Femur (tissue), 1 donor: ENCODE measurements at places on chromosomes 16 and 17.

- no peak for DNase-seq
These were observed 6.9 kb downstream of the C17orf67 start for GRCh38 chr17:56826611-56827414.

DNA sequence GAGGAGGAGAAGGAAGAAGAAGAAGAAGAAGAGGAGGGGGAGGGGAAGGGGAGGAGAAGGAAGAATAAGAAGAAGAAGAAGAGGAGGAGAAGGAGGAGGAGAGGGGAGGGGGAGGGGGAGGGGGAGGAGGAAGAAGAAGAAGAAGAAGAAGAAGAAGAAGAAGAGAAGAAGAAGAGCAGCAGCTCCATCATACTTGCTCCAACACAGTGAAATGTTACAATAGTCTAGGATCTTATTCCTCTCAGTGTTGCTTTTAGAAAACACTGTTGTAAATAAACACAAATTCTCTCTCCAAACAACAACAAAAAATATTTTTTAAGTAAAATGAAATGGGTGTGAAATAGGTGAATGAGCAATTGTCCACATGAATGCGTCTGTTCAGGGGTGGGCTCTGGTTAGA lies 126.6 kb upstream of the KCNJ16 start:
- DNase-seq, result no peak

- DNase-seq, result no peak
These were observed 3.2 kb upstream of the NLK start for GRCh38 chr17:28039251-28039650.

DNA sequence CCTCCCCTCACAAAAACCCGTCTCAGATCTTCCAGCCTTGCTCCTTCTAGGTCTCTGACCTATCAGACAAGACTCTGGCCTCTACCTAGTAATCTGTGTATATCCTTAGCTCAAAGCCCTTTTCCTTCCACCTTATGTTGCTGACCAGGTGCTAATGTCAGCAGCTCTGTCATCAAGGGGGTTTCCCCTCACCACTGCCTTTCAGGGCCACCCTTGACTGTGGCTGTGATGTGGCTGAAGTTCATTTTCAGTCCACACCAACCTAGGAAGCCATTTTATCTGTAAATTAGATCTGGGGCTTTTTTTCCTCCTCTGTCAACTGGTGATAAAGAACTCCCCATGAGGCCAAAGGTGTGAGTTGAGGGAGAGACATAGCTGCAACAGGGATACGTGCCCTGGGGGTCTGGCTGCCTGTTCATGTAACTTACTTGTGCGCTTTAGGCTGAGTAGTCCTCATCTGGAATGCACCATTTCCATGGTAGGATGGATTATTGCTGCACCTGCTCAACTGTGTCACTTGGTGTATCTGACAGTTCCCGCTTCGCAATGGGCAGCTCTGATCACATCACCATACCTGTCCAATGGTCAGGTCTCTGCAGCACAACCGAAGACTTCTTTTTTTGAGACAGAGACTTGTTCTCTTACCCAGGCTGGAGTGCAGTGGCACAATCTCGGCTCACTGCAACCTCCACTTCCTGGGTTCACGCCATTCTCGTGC lies 14.7 kb upstream of the RUNDC3A start:
- DNase-seq, result no peak

DNA sequence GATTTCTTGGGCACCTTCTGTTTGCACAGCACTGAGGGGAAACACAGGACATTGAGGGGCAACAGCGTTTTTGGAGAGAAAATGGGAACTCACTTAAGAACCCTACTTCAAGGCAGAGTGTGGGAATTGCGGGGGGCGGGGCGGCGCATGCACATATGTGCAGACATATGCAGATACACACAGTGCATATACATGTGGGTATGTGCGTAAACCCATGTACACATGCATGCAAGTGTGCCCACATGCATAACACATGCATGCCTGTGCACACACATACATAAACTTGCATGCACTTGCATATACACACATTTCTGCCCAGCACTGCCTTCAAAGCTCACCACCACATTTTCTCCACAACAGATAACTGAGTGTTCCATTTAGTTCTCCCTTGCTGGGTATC lies 32.4 kb downstream of the NLRC5 start:
- no peak for DNase-seq

- DNase-seq, result no peak
These were observed 86.4 kb upstream of the HS3ST2 start for GRCh38 chr16:22727285-22728166.

DNA sequence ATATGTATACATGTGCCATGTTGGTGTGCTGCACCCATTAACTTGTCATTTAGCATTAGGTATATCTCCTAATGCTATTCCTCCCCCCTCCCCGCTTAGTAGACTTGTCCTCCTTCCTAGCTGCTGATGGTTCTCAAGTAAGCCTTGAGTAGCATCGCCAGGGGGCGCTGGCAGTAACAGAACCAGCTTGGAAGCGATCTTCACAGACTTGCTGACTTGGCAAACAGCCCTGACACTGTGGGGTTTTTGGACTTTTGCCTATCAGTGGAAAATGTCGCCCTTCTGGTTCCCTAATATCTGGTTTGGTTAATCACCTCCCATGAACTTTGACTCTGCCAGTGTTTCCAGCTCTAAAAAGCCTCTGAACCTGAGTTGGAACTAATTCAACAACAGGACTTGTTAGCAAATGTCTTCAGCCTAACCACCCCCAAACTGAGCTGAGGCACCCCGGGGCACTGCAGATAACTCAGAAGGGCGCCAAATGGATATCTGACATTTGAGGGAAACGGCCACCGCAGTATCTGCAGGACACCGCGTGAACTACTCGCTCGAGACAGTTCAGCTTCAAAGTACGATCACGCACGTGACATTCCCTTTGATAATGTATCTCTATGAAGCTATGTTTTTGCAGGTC lies 15.4 kb upstream of the SPATA32 start:
- DNase-seq, result peak; percentile 91

DNA sequence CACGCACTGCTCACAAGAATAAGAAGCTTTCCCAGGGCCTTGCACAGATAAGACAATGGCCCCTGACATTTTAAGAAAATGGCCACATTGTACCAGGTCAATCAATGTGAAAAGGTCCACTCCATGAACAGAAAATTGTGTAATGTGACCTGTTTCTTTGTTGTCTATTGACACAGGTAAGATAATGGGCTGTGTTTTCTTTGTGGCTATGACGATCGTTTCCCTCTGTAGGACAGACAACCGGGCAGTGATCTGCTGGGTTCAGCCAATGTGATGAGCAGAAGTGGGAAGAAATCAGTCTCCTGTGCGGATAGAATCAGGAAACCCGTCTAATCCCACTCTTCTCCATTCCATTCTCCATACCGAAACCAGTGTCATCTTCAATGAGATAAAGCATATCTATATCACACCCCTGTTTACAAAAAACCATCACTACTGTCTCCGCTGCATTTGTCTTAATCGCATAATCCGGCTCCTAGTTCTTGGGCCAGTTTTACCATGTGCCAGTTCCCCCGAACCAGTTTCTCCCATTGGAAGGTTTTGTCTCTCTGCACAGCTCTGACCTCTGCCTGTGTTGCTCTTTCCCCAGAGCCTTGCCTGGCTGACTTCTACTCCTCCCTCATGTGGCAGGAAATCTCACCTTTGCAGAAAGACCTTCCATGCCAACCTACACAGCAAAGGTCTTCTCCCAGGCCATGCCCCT lies 66.9 kb upstream of the ATF7IP2 start:
- DNase-seq, result no peak

GRCh38 chr17:51435171-51435552 lies 174.8 kb downstream of the UTP18 start:
- no peak for DNase-seq

GRCh38 chr17:40422990-40423633 lies 5.4 kb upstream of the TOP2A start:
- DNase-seq, result no peak

DNA sequence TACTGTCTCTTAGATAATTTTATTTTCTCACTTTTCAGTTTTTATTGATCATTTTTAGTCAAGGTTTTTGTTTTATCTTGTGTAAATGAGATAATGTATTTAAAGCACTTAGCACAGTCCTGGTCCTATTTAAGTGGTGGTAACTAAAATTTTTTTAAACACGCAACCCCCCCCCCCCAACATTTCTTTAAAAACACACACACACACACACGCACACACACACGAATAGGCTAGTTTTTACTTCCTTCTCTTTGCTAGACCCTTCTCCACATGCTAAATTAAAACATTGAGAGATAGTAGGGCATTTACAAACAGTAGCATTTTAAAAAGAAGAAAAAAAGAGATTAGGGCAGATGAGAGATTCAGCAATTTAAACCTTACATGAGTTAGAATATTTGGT lies 5.0 kb downstream of the NFATC3 start:
- DNase-seq, result no peak

- DNase-seq, result no peak
These were observed 16.6 kb downstream of the NXPH3 start for GRCh38 chr17:49592263-49592662.

DNA sequence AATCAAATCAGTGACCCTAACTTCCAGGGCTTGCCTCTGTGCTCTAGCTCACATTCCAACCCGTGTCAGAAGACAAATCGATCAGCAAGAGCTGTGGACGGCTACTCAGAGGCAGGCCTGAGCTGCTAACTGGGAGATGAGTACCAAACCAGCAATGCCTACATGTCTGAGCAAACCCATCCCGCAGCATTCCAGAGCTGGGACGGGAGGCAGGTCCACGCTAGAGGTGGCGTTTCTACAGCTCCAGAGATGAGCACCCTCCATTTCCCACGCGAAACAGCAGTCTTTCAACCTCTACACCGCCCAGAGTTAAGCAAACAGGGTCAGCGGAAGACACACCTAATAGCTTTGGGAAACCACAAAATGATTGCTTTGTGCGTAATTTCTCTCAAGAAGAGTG lies 6.5 kb downstream of the NXN start:
- DNase-seq, result no peak

DNA sequence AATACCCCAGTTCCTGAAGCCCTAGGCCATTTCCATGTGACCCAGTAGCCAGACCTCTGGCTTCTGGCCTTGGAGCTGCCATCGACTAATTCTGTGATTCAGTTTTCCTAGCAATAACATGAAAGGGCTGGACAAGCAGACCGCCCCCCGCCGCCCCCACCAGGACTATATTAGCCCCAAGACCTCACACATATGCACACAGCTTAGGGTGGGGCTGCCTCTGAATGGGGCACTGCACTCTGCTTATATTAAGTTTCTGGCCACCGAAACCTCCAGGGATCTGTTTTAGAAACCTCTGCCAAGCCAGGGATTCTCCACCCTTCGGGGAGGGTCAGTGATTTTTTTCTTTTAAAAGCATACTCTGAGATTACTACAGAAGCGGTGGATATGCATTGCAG lies 2.3 kb downstream of the RAB11FIP4 start:
- no peak for DNase-seq

GRCh38 chr17:6388416-6388815 lies 46.5 kb downstream of the AIPL1 start:
- DNase-seq, result no peak

DNA sequence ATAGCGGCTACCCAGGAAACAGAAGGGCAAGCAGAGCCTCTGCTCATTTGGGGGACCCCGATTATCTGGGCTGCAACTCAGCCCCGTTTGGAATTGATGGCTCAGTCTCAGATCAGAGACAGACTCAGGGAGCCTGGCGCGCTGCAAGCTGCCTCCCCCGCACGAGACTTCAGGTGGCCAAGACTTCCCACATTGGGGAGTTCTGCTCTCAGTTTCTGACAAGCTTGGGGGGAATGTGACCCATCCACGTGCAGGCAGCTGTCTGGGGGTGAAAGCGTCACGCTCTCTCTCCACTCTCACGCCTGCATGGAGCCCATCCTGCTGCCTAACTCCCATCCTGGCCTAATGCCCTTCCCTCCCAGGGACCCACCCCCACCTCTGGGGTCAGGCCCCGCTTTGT lies 157.6 kb upstream of the GSE1 start:
- DNase-seq, result no peak

- no peak for DNase-seq
These were observed 6.8 kb downstream of the FHOD1 start for GRCh38 chr16:67240506-67240905.

- no peak for DNase-seq
These were observed 9.0 kb upstream of the MRPL38 start for GRCh38 chr17:75913537-75914210.

DNA sequence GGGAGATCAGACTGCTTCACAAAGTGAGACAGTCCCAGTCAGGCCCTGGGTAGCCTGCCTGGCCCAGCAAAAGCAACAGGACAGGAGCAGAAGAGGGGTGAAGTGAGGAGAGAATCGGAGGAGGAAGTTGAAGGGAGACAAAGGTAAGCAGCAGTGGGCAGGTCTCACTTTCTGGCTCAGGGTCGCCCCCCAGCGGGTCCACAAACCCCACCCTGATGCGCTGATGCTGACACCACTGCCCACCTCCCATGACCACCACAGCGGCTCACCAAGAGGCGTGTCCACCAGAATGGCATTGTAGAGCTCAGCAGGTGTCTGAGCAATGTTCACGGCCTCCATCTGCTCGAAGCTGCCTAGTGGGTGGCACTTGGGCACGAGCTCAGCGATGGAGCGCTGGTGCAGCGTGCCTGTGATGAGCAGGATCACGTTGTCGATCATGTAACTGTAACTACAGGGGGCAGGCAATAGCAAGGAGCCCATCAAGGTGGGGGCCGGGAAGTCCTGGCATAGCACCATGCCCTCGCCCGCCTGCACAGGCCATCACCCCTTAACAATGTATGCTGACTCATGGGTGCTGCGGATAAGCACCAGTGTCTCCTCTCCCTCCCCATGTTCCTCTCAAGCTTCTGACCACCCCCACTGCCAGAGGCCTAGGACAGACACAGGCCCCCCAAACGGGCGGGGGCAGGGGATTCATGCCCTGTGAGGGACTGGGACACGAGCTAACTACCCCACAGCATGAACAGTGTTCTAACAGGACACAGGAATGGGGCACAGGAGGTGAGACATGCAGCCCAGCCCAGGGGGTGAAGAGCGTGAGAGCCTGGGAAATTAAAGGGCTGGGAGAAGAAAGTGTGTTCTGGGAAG lies 13.6 kb downstream of the HSD11B2 start:
- no peak for DNase-seq

- DNase-seq, result no peak
These were observed 31.1 kb downstream of the SLFN11 start for GRCh38 chr17:35342276-35342675.

DNA sequence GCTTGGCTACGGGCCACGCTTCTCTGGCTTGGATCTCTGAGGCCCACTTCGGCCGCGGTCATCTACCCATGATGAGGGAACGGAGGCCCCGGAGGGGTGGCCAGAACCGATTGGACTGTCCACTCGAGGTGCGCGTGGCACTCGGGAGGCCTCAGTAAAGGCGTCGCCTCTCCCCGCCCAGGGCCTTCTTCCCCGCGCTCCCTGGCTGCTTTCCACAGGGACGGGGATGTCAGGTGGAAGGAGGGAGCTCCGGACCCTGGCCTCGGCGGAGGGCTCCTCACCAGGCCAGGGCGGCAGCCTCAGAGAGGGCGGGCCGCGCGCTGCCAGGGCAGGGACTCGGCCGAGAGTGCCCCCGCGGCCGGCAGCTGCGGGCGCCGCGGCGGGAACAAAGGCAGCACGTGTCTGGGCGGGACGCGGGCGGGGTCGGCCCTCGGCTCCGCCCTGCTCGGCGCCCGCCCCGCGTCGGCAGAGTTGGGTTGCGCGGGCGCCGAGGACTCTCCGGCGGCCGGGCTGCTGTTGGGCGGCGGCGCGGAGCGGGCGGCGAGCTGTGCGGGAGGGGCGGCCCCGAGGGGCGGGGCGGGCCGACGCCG lies 587 bp upstream of the CDK5R1 start:
- DNase-seq, result peak; percentile 82

- DNase-seq, result no peak
These were observed 33.1 kb downstream of the POLR3E start for GRCh38 chr16:22330326-22330725.
